ENCODE measurements at places on chromosomes 5 and 9.

DNA sequence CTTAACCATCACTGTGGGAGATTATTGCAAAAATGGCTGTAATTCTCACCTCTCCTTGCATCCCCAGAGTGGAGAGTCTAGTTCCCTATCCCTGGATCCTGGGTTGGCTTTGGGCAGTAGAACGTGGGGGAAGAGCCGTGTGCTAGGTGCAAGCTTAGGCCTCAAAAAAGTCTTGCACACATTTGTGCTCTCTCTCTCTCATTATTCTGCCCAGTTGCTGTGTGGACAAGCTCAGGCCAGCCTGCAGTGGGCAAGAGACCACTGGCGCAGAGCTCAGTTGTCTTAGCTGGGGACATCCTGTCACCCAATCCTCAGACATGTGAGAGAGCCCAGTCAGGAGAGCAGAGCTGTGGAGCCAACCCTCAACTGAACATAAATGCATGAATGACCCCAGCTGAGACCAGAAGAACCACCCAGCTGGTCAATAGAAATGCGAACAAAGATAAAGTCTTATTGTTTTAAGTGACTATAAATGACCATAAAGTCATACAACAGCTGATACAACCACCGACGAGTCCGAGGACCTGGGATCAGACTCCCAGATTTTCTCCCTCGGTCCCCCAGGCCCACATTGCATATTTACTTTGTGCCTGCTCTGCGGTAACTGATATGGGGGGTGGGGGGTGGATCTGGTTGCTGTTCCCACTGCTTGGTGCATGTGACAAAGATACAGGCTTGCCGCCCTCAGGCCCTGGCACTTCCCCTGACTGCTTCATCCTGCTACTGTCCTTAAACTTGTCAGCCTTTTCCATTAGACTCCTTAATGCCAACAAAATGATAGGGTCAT lies 166.4 kb upstream of the MVB12B start:
- no peak for DNase-seq

DNA sequence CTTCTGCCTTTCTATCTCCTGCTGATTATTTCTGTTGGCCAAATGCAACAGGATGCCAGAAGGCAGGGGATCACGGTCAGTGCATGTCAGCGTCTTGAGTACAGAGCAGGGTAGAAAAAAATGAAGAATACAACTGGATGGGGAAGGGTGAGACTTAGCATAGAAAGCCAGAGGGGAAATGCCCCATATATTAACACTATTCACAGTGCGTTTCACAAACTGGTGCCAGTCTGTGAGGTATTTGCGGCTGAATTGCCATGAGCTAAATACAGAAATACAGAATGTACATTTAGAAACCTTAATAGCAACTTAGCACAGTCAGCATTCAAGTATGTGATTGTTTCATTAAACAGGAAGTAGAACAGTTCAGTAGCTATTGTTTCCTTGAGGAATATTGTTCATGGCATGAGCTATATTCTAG lies 31.0 kb upstream of the SLC1A3 start:
- no peak for DNase-seq

- DNase-seq, result peak; percentile 54
Observed at GRCh38 chr5:43041669-43042175, 1.6 kb upstream of the ANXA2R start.

DNA sequence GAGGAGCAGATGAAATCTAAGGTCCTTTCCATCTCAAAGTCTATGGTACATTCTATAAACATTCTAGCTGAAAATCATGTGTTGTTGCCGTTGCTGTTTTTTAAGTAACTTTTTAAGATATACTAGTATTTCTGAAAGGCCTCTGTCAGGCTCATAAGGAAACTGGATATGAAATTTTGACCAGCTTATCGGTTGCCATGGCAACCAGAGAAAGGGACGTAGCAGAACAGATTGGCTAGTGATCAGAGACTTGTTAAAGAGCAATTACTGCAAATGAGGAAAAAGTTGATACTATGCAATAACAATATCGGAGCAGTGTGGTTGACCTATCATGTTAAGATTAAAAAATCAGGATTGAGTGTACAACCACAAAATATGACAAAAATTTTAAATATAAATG lies 57.0 kb upstream of the RNF180 start:
- no peak for DNase-seq

DNA sequence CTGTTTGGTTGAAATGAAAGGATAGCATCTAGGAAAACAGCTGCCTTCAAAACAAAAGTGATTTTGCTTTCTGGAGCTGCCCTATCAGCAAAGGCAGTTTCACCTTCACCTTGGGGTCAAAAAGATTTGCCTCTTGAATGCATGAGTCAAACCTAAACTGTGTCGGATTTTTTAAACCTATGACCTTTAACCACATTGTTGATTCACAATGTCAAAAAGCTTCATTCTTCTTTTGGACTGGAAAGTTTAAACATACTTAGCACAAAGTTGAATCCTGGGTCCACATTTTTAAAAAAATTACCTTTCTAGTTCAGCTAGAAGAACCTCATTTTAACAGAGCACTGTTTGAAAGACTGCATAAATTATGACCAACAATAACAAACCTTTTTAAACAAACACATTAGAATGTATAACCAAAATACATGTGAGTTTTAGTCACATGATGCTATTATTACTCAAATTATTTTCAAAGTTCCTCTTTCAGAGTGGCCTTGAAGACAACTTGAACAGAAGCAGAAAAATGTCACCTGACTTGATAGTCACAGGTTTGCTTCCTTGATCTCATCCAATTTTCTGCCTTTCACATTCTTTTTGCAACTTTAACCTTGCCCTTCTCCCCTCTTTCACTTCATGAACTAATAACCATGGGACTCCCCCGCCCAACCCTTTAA lies 109.7 kb upstream of the LHFPL2 start:
- no peak for DNase-seq

DNA sequence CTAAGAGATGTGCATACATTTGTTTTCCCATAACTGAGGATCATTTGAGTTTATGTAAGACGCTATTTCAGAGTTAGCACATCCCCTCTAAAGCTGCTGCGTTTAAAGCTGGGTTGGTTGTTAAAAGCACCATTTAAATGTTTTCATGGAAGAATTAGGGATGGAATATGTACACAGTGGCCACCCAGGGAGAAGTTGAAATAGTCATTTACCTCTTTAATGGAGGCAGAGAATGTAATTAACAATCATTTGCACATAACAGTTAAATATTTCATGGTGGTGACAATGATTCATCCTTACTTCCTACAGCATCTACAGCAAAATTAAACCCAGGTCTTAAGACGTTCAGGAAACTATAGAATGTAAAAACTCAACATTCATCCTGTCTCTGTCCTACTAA lies 100.3 kb downstream of the KIF4B start:
- DNase-seq, result no peak

DNA sequence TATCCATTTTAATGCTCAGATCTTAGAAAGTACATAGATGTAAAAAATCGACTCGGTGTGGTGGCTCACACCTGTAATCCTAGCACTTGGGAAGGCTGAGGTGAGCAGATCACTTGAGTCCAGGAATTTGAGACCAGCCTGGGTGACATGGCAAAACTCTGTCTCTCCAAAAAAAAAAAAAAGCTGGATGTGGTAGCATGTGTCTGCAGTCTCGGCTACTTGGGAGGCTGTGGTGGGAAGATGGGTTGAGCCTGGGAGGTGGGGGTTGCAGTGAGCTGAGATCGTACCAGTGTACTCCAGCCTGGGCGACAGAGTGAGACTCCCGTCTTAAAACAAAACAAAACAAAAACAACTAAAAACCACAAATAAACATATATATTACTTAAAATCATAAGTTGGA lies 61.4 kb downstream of the RASA1 start:
- no peak for DNase-seq

GRCh38 chr5:124906339-124907097 lies 160.1 kb upstream of the ZNF608 start:
- no peak for DNase-seq

DNA sequence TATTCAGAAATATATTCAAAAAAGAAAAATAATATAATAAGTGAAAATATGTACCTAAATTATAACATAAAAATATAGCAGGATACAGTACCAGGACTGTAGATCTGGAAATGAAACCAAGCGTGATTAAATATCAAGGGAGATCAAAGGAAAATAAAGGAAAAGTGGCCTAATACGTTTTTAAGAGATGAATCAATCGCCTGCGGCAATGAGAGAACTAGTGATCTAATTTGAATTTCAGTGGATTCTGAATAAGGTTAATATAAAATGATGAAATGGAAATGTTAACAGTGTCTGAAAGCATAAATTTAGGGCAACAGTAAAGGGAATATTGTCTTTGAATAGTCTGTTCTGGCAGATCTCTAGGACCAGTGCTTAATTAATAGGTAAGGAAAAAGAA lies 1761.9 kb upstream of the ACO1 start:
- no peak for DNase-seq

- no peak for DNase-seq
Observed at GRCh38 chr5:161460741-161461140, 85.8 kb downstream of the GABRB2 start.

DNA sequence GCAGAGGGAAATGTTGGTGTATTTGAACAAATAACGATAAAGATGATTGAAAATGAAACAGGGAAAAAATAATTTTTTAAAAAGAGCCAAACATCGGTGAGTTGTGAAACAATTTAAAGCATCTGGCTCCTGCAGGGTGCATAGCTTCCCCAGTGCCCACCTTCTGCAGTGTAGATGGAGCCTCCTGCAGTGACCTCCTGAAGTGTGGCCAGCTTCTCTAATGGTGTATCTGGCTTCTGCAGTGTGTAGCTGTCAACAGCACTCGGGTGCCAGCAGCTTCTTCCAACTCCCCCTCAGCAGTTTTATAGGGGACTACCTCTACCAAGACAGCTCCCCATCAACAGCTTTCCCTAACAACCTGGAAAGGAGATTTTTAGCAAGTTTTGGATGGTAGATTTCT lies 279.4 kb upstream of the SEMA6A start:
- no peak for DNase-seq

DNA sequence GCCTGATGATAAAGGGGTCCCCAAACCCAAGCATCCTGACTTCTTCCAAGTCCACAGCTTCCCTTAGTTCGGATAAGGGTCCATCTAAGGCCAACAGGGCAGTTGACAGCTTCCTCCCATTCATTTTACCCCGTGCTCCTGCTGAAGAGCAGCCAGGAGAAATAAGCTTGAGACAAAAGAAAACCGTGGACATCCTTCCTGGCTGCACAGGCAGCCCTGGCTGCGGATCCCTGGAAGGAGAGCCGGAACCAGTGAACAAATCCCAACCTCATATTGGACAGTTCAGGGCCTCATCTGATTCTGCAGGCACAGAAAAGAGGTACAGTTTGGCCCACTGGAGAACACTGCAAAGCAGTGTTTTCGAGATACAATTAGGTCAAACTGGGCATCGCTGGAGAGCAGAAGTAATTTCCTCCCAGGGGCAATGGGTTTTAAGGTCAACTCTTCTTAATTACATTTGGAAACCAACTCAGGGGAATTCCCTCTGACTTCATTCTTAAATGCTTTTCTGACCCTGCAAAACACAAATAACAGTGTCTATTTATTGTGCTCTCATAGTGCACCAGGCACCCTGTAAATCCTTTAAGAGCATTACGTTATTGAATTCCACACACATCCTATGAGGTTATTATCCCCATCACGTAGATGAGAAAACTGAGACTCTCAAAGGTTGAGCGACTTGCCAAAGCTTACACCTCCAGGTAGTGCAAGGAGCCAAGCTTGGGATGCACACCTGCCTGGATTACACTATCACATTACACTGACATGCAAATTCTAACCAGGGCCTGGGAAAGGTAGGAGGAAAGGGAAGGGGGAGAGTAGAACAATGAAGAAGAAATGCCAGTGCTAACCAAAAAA lies 21.2 kb downstream of the ADAM19 start:
- DNase-seq, result no peak

GRCh38 chr5:100667161-100667630 lies 132.0 kb downstream of the FAM174A start:
- DNase-seq, result no peak

- DNase-seq, result no peak
Observed at GRCh38 chr9:121474231-121474947, 25.3 kb downstream of the GGTA1 start.

DNA sequence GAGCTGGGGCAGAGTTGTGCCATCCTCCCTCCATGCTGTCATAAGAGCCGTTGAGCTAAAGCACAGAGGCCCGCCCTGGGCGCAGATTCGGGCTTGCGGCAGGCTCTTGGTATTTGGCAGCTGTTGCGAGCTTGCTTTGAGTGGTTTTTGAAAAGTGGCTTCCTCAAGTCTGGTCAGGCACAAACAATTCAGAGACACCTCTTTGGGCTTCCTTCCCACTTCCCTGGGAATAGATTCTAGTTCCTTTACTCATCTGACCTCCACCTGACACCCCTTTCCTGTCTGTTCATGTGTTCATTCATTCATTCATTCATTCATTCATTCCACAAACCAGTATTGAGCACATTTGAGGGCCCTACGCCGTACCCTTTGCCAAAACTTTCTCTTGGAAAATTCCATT lies 27.4 kb downstream of the NCS1 start:
- DNase-seq, result no peak

All from stimulated activated CD8-positive, alpha-beta memory T cell treated with anti-CD3 and anti-CD28 coated beads, Interleukin-2, amount 100 ng/mL, for 1 hour (primary cell).